ENCODE measurements at places on chromosomes 12 and 14.

GRCh38 chr12:120928864-120929652, 24.9 kb upstream of the SPPL3 start:
- no peak for DNase-seq

DNA sequence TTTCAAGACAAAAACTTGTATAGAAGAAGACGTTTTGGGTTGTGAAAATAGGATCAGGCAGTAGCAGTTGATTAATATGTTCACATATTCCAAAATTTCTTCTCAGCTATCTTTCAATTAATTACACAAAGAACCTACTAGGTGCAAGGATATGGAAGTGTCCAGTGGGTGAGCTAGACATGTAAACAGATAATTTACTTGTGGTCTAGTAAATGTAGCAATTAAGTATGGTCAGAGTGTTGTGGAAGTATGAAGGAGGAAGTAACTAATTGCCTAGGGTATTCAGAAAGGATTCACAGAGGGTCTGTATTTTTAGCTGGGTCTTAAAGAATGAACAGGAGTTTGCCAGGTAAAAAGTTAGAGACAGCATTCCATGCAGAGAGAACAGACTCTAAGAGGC, 5.9 kb downstream of the GOLGA5 start:
- DNase-seq = no peak

GRCh38 chr12:113844495-113845210, 121.5 kb downstream of the RBM19 start:
- no peak for DNase-seq

GRCh38 chr12:93136253-93137055, 207.4 kb upstream of the EEA1 start:
- no peak for DNase-seq

DNA sequence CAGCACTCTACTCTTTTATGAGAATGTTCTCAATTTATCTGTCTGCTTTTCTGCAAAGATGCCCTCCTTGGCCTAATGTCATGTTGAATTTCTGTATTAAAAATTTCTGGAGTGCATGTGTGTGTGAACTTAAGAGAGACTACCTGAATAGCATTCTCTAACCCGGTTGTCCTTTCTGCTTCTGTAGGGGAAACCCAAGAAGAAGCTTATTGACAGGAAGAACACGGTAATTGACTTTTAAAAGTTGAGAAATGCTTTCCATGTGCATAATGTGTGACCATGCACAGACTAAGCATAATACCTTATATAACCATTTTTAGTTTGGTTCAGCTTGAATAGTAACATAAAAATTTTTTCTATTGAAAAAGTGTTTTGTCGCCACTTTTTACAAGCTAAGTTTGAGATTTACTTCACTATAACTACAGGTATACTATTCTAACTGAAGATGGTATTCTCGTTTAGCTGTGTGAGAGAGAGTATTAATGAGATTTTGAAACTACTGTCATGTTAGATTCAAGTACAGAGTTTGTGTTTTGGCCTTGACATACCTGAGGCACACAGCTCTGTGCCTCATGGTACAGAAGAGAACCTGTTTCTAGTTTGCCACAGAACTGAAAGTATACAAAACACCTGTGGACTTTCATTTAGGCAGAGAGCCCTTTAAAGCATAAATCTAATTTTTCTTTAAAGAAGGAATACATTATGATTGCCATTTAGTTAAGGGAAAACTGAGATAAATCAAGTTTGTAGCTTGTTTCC, 96.8 kb downstream of the TTLL5 start:
- no peak for DNase-seq

GRCh38 chr14:104108570-104109541, 23.4 kb downstream of the ASPG start:
- DNase-seq = no peak

GRCh38 chr12:10688042-10688441, 14.2 kb upstream of the STYK1 start:
- no peak for DNase-seq

Data from NCI-H82 (cell line).